ENCODE measurements at places on chromosomes 2 and 18.

DNA sequence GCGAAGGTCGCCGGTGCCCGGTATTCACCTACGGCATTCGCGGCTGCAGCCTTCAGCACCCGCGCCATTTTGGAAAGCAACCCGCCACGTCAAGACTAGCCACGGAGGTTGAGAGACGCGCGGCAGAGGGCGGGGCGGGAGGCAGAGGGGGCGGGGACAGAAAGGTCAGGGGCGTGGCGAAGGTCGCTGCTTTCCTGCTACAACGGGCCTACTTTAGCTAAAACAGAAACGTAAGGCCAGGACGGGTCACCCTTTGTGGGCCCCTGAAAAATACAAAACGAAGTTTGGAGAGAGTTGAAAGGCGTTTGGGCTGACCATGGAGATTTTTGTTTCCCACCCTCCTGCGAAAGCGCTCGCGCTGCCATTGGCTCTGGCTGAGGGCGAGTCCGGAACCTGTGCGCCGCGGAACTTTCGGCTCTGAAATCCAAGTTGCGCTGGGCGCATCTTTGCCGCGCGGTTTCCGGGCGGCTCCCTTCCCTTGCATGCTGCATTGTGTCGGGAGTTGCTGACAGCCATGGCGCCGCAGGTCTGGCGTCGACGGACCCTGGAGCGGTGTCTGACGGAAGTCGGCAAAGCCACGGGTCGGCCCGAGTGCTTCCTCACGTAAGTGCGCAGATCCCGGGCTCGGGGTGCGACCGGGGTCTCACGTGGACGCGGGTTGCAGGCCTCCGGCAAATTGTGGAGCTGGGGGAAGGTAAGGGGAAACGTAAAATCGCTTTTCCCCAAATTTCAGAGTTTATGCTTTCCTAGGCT, at the start of the genes MCEE and MPHOSPH10:
TSS of gene MCEE (minus strand) at position 78 of the 753 bp plus-strand sequence. CDS start at position 68, 10 bp downstream.
TSS of gene MPHOSPH10 (plus strand) at position 483 of the 753 bp plus-strand sequence. CDS start at position 515, 32 bp downstream.
- DNase-seq = peak; percentile 93

GRCh38 chr2:45459860-45460259, 151.2 kb downstream of the SRBD1 start:
- no peak for DNase-seq

- no peak for DNase-seq
Measured at GRCh38 chr2:74619651-74620297, 28.4 kb downstream of the M1AP start.

DNA sequence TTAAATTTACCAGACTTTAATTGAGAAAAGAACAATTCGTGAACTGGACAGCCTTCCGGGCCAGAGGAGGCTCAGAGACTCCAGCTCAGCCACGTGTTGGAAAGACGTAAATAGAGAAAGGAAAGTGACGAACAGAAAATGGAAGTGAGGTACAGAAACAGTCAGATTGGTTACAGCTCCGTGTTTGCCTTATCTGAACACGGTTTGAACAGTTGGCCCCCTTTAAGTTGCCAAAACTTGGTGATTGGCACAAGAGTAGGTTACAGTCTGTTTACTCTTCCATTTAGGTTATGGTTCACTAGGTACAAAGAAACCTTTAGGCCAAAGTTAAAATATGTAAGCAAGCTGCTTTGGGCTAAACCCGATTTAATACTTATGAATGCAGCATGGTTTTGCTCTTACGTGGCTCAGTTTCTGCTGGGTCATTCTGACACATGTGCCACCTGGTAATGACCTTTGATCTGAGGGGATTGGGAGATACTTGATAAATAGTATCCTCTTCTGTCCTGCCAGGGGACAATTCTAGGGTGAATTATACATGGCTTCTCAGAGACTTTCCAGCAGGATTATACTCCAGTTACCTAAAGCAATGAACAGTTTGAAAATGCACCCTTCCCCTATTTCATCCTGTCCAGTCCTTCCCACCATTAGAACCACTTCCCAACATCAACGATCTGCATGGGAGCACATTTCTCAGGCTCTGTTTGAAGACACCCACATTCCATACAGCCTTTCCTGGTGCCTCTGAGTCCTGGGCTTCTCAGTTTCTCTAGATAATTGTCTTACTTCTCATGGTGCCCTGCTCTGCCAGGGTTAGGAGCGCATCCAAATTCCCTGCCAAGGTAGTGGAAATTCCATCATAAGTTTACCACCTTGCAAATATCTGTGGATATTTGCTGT, 65.1 kb upstream of the TGIF1 start:
- DNase-seq = no peak

- no peak for DNase-seq
Measured at GRCh38 chr18:45976566-45976965, 9.4 kb upstream of the EPG5 start.

DNA sequence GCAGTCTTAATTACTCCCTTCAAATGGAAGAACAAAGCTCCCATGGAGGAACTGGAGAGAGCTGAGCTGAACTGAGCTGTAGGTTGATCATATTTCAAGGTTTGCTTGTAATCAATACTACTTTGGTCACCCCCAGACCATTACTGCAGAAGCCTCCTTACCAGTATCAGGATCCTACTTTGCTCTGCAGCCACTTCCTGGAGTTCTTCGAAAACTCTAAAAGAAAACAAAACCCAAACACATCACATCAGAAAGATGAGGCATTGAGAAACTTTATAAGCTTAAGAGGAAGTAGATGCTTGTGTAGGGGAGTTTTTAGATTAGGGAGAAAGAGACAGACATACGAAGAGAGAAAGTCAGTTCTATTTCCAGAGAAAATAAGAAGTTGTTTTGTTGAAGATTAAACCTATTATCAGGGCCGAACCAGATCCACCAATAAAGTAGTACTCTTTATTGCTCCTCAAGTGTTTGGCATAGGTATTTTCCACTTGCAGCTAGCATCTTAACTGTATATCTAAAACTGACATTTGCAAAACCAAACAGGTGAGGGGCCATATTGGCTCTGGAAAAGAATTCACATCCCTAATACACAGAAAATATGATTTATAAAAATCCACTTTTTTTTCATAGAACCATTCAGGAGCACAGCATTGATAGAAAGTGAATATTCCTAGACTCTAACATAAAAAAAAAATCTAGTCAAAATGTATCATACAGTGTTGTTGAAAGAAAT, 166.9 kb upstream of the KLF7 start:
- no peak for DNase-seq

- no peak for DNase-seq
Measured at GRCh38 chr2:5561006-5561405, 131.2 kb upstream of the SOX11 start.

GRCh38 chr2:86336675-86337243, 667 bp downstream of the REEP1 start:
- DNase-seq = no peak

DNA sequence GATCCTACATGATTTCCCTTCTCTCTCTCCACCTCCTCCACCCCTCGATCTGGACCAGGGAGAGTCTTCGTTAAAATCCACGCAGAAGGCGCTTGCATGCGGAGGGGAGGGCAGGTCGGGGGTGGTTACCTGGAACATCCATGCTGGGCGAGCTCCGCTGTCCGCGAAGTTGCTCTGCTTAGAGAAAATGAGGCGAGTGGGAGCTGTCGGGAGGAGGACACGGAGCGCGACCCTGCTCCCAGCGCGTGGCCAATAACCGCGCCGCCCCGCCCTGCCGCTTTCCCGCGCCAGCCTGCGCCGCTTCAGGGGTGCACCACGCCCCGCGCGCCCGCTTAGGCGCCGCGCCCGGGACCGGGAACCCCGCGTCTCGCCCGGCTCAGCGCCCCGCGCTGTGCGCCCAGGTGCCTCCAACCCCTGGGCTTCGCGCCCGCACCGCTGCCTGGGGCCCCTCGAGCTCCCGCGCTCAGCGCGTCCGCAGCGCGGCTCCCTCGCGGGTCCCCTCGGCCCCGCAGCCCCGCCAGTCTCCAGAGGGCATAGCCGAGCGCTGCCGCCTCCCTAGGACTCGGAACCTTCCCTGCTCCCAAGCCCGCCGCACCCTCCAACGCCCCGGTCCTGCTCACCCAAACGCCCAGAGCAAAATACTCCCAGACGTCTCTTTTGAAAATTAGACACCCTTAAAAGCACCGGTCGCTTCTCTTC, 636 bp downstream of the CBLN2 start:
- no peak for DNase-seq

DNA sequence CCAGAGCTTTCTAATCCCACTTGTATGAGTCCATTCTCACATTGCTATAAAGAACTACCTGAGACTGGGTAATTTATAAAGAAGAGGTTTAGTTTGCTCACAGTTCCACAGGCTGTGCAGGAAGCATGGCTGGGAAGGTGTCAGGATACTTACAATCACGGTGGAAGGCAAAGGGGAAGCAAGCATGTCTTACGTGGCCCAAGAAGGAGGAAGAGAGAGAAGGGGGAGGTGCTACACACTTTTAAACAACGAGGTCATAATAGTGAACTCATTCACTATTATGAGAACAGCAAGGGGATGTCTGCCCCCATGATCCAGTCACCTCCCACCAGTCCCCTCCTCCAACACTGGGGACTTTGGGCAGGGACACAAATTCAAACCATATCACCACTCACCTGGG, 67.8 kb downstream of the TTC32 start:
- DNase-seq = no peak

DNA sequence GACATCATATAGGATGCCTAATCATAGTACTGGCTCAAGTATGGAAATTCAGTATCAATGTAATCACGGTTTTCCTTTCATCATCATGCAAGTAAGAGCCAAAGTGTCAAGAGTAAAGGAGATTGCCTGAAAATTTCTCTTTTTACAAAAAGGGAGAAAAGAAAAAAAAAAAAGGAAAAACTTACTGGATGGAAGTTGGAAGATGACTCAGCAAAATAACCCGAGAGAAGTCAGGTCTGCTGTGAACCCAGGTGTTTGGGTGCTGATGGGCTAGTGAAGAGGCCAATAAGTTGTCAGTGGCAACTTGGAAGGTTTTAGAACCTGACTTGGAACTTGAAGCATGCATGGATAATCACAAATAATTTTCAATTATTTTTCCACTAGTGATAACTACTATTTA, 441.9 kb upstream of the SLC14A2 start:
- DNase-seq = no peak

GRCh38 chr18:71784777-71785176, 759.4 kb downstream of the CBLN2 start:
- no peak for DNase-seq

GRCh38 chr2:231235217-231235616, 36.8 kb downstream of the ARMC9 start:
- no peak for DNase-seq

DNA sequence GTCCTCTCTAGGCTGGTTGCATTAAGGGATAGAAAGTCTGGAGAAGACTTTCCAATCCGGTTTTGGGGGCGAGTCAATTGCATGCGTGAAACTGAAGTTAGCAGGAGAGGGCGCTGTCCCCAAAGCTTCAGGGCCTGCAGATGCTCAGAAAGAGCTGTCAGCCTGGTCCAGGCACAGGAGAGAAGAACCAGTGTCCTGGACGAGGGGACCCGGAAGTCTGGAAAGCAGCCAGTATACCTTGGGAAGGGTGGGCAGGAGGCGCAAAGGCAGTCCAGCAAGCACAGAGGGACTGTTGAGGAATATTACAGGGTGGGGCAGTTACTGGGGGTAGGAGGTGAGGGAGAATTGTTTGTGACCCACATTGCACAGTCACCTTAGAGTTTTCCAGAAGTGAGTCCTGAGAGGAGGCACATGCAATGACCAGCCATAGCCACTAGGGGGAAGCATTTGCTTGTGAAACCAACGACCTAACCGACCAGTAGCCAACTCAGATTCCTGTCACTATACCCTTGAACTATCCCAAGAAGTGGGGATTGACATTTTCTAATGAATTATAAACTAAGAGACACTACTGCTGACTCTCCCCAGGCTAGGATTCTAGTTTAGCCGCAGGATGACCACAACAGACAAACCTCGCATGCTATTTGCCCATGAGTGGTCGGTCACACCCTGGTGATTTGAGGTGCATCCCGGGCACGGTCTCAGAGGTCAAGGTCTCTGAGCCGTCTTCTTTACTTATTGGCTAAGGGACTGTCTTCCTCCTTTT, 172.8 kb downstream of the RDH14 start:
- DNase-seq = peak; percentile 66

- DNase-seq = no peak
Measured at GRCh38 chr18:58639751-58640427, 11.0 kb upstream of the ALPK2 start.

DNA sequence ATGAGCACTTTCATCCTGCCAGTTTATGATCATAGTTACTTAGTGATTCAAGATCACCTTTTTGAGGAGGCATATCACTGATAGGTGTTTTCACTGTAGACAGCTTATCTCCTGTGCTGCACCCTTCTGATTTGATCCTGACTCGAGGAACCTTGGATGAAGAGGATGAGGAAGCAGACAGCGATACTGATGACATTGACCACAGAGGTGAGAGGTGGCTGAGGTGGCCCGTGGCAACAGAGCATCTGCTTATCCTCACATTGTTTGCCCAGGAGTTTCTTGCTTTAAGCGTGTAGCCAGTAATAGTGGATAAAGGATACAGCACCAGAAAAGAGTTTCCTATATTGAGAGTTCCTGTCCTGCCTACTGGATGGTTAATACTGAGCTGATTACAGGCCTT, 15.7 kb downstream of the SUPT7L start:
- DNase-seq = no peak

- no peak for DNase-seq
Measured at GRCh38 chr2:3076848-3077642, 300.6 kb downstream of the EIPR1 start.

DNA sequence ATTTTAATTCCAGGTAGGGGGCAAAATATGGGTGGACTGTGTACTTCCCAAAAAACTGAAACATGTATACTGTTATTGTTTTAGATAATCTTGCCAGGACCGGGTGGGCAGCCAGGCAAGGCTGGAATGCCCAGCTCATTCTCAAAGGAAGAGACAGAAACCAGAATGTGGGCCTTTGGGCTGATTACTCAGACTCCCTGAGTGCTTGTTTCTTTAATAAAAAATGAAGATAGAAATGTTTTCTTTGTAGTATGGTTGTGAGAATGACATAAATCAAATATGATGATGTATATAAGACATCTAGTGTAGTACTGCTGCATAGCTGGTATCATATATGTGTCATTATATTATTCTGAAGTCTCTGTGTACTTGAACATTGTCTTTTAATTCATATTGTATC, 231.6 kb upstream of the NT5C1B start:
- DNase-seq = no peak

DNA sequence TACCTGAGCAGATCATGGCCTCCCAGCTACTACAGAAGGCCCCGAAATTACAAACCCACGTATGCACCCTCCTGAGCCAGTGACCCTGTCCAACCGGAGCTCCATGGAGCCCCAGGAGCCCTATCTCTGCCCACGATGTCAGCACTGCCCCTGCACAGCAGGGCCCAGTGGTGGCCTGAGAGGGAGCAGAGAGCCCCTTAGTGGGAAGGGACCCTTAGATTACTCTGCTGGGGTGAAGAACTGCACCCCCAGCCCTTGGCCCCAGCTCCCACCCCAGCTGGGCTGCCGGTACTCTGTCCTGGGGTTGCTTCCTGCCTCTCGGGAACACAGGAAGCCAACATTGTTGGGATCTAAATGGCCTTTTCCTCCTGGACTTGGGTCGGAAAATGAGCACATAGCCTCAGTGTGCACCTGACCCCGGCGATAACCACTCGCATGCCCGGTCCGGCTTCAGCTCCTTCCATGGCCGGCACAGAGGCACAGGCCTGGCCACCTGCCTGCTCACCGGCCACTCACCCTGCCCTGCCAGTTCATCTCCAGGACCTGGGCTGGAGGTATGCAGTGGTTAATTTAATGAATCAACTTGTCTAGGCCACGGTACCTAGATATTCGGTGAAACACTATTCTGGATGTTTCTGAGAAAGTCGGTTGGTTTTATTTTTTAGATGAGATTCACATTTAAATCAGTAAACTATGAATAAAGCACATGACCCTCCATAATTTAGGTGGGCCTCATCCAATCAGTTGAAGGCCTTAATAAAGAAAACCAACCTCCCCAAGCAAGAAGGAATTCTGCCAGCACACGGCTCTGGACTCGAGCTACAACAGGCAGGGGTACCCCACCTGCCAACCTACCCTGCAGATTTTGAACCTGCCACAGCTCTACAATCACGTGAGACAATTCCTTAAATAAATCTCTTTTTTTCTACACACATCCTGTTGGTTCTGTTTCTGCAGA, 19.2 kb downstream of the TNS1 start:
- DNase-seq = no peak

Measured in CD4-positive, alpha-beta T cell treated with Interleukin-17A for 4 hours (primary cell).